Dermis microvascular lymphatic vessel endothelial cell (primary cell): ENCODE measurements at places on chromosomes 7 and 10. TPM values are rescaled to one million over a fixed set of nuclear protein-coding genes. Genes with fewer than 3 reads are reported as not detected.
A peak's percentile ranks its signal among the peaks of the same experiment; 100 is the strongest.

ABCB4 gene
- total RNA-seq: under 0.01 and 0.13 TPM in 2 replicates

GRCh38 chr10:2925631-2926030 is 141.7 kb upstream of the PFKP start:
- peak; percentile 86 for DNase-seq

GRCh38 chr7:113794573-113794972 is 124.2 kb downstream of the PPP1R3A start:
- no peak for DNase-seq

C10orf95 gene
- under 0.01 TPM in 1 of 2 replicates, not detected in the other for total RNA-seq

- no peak for DNase-seq
Observed at GRCh38 chr7:140456551-140457051, 22.7 kb downstream of the MKRN1 start.

DRGX gene
- total RNA-seq: not detected in 2 replicates

- DNase-seq: no peak
Observed at GRCh38 chr10:80567292-80567691, 29.6 kb downstream of the SH2D4B start.

DNA sequence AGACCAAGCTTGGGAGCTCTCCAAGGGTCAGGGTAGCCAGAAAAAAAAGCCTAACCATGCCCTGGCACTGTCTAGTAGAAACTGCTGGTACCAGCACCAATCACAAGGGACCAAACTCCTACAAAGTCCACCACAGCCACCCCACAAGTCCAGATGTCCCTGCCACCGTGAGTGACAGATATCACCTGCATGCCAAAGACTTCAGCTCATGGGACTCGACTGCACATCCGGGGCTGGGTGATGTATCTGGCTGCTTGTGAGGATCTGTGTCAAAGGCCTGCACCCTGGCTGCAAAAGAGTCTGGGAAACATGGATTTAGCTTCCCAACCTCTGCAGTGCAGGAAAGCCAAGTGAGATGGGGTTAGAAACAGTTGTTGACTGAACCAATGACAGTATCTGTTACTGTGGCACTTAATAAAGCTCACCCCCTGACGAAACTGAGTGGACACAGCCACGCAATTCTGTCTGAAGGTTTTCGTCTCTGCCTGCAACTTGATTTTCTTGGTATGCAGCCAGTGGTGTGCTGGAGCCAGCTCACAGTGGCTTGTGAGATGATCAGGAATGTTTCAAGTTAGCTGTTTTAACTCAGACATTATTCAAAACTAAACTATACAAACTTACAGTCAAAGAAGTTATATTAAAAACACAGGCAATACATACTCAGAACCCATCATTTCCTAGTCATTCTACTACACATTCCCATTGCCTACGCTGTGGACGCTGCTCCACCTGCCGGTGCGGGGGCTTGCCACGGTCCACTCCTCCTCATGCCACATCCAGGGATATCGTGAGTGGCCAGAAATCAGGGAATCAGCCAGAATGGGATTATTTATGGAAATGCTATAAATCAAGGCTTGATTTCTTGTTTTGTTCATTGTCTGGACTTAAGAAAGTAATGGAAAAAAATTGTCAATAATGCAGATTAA is 9.2 kb downstream of the ZNF488 start:
- no peak for DNase-seq

DNA sequence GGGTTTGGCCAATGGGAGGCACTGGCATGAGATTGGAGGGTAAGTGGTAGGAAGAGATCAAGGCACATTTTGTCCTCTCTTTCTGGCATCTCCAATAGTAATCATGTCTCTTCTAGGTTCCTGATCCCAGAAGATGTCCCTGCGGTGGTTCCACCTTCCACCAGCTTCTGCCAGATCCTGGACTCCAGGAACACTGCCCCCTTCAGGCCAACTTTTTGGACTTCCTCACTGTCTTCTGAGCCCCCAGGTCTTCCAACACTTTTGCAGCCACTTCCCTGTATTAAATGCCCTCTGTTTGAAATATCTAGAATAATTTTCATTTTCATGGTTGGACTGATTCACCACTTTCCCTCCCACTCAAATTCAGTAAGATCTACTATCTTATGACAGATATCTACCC is 60.9 kb downstream of the BAMBI start:
- DNase-seq: peak; percentile 15

GRCh38 chr10:37314350-37314749 is 189.0 kb downstream of the ANKRD30A start:
- DNase-seq: no peak

- no peak for DNase-seq
Observed at GRCh38 chr7:102047-102711, 90.2 kb upstream of the FAM20C start.

DNA sequence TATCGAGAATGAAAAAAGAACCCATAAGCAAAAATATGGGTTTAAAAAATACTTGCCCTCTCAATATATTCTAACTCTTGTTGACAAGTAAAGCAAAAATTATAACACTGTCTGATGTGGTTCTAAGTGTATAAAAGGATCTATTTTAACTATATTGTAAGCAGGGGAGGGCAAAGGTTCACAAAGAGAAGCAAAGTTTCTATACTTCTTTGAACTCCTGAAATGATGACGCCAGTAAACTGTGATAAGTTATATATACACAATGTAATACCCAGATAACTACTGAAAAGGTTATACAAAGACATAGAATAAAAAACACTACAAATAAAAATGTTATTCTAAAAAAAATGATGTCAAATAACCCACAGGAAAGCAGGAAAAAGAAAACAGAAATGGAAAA is 37.1 kb downstream of the PDLIM1 start:
- no peak for DNase-seq

DNA sequence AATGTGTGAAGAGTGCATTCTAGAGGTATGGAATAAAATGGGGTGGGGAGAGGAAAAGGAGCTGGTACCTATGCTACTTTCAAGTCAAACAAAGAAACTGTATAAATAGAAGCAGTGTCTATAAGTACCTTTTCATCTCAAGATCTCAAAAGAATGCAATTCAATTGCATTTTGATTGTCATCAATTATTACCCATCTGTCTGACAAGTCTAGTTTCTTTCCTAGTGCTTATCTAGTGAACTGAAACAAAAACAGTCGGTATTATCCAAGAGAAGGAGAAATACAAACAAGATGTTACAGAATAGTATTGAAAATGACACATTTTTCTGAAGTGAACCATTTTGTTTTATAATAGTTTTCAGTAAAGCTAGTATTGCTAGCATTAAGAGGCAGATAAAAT is 754.5 kb upstream of the LRRN3 start:
- DNase-seq: no peak

FGFBP3 gene
- 0.13 and 0.51 TPM in 2 replicates for total RNA-seq

SPDYE9 gene
- total RNA-seq: not detected in 2 replicates

DNA sequence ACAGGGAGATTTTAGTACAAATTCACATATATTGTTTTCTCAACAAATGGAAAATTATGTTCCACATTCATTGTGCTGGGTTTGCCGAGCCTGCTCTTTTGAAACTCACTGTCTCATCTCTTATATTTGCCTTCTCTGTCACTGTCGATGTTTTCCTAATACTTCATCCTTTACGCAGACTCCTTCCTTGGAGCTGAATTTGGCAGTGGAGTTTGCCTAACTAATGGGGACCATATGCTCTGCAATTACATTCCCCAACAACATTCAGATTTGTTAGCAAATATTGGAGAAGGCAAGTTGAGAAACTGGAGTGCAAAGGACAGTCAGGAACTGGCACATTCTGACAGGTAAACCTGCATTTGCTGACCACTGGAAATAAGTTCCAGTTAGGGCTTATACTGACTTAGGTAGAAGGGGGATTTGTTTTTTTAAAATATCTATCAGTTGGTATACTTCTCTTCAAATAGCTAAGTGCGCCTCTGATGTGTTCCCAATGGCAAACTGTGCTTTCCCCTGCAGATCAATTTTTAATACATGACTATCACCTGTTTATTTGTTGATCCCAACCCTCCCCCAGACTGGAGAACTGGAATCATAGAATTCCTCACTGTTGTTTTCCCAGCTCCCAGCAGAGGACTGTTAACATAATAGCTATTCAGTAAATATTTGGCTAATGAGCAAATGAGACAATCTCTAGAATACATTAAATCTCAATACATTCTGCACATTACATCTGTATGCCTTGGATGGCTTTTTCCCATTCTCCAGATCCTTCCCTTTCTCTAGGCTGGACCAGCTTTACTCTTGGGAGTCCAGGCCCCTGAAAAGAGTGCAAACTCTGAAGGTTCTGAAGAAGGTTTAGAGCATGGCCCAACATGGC is 769.3 kb downstream of the KCNMA1 start:
- DNase-seq: no peak

DMBT1 gene
- not detected in 2 replicates for total RNA-seq

DNA sequence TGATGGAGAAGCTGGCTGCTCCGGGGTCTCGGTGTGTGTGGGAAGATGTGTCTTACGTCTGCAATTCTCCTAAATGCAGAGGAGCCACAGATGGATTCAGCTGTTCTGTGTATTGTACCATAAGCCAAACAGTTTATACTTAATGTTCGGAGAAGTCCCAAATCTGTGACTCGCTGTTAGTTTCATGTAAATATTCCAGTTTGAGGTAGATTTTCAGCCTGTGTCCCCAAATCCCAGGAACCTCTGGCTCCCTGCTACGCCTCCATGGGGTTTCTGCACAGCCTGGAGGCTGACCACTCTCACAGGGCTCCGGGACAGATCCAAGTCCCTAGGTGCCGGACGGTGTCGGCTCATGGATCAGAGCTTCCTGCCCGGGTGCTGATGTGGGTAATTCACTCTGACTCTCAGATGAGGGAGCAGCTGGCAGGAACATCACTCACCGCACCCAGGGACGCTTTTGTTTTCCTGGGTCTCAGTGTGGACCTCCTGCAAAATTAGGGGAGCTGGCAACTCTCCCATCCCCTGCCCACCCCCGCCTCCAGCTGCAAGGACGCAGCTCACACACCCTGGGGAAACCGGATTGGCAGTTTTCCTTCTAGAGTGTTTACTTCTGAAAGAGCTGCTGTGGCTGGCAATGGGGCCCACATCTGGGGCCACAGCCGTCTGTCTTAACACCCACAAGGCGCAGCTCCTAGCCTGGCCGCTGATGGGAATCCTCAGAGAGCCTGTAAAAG is 421.1 kb upstream of the FOXK1 start:
- no peak for DNase-seq

- DNase-seq: no peak
Observed at GRCh38 chr7:141312828-141313521, 238.2 kb upstream of the AGK start.

RGR gene
- not detected in 2 replicates for total RNA-seq
